ENCODE measurements at places on chromosomes 2 and 18.
A peak's percentile ranks its signal among the peaks of the same experiment; 100 is the strongest.

DNA sequence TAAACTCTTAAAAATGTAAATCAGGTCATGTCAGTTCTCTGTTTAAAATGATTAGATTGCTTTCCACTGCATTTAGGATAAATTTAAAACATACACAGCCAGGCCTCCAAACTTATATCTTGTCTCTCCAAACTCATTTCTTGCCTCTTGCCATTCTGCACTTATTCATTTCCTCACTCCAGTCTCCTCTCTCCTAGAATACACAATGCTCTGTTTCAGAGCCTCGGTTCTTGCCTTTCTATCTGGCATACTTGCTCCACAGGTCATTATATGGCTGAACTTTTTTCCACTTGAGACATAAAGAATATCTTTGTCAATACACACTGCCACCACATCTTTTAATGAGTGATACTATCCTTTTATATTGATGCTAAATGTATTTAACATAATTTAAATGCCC is 10.5 kb upstream of the UGP2 start:
- DNase-seq = no peak

GRCh38 chr2:223649554-223650533 is 47.7 kb upstream of the SCG2 start:
- no peak for DNase-seq

- DNase-seq = peak; percentile 2
These were observed 387.8 kb downstream of the ZNF521 start for GRCh38 chr18:24964216-24964615.

GRCh38 chr2:215812966-215813365 is 200.4 kb downstream of the MREG start:
- DNase-seq = no peak

DNA sequence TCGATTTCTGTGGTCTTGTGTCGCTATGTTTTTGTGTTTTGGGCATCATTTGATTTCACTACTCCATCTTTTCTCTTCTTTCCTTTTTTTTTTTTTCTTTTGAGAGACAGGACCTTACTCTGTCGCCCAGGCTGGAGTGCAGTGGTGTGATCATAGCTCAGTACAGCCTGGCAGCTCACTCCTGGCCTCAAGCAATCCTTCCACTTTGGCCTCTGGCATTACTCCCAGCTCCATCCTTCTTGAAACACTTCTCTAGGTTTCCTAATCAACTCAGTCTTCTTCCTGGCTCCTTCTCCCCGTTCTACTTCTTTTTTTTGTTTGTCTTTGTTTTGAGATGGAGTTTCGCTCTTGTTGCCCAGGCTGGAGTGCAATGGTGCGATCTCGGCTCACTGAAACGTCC is 26.5 kb downstream of the TCF23 start:
- no peak for DNase-seq

DNA sequence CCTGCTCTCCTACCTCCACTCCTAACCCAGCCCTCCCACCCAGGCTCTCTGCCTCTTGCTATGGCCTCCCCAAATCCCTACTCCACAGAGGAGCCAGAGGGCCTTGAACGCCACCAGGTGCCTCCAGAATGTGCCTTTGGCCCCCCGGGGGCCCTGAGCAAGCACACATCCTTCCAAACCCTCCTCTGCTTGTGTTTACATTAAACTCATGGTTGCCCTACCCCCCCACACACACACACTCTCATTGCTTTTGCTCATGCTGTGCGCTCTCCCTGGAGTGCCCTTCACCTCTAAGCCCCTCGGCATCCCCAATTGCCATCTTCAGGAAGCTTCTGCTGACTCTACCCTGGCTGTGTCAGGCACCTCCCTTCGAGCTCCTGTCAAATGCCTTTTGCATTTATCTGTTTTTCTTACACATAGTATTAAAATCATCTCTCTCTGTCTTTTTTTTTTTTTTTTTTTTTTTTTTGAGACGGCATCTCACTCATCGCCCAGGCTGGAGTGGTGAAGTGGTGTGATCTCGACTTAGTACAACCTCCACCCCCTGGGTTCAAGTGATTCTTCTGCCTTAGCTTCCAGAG is 16.3 kb upstream of the TET3 start:
- DNase-seq = no peak

DNA sequence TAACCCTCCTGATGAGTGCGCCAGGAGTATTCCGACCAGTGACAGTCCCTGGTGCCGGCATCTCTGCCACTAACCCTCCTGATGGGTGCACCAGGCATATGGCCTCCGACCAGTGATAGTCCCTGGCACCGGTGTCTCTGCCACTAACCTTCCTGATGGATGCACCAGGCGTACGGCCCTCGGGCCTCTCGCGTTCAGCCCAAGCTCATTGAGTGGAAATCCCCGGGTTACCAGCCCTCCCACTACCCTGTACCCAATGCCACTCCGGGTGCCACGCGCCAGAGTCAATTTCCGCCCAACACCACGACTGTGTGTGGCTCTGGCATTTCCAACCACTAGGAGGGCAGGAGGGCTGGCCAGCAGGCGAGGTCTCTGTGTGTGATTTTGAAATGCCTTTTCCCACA is 11.7 kb upstream of the GPC1 start:
- no peak for DNase-seq

DNA sequence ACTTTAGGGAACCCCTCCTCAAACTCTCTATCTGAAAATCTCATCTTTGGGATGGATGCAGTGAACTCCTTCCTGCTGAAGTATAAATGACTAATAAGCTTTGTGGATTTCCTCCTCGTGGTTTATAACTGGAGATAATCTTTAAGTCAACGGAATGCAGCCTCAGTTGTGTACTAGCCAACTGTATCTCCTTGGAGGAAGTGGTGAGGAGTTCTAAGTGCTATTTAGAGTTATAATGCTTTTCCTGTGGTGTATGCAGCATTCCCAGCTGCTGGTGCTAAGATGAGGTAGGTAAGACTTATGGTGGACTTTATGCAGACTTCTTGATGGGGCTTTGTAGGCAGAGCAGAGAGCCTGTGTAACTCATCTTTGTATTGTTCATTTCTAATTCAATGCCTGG is 90.9 kb downstream of the LYPD6B start:
- DNase-seq = no peak

GRCh38 chr18:55406451-55406991 is 181.5 kb downstream of the TCF4 start:
- no peak for DNase-seq

GRCh38 chr2:97359861-97360584 is 229.7 kb downstream of the ANKRD36B start:
- no peak for DNase-seq

- DNase-seq = no peak
These were observed 17.1 kb downstream of the ZFP36L2 start for GRCh38 chr2:43209204-43209717.

DNA sequence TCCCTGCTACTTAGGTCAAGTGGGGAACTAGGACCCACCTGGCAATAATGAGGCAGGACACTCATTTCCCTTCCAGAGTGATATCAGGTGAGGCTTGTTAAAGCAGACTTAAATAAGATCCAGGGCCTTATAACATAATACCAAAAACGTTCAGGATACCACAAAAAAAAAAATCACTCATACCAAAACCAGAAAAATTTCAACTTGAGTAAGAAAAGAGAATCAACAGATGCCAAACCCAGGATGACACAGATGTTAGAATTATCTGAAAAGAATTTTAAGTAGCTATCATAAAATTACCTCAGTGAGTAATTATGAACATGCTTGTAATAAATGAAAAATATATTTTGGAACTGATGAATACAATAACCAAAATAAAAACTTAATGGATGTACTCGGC is 255.6 kb upstream of the OSR1 start:
- no peak for DNase-seq

DNA sequence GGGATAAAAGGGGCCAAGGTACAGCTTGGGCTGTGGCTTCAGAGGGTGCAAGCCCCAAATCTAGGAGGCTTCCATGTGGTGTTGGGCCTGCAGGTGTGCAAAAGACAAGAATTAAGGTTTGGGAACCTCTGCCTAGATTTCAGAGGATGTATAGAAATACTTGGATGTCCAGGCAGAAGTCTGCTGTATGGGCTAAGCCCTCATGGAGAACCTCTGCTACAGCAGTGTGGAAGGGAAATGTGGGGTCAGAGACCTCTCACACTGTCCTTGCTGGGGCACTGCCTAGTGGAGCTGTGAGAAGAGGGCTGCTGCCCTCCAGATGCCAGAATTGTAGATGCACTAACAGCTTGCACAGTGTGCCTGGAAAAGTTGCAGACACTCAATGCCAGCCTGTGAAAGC is 880.6 kb upstream of the ID2 start:
- no peak for DNase-seq

- DNase-seq = no peak
These were observed 678.9 kb downstream of the ARHGAP15 start for GRCh38 chr2:143808166-143808565.

GRCh38 chr2:20521682-20522189 is 74.9 kb downstream of the RHOB start:
- no peak for DNase-seq

- no peak for DNase-seq
These were observed 16.9 kb downstream of the PECR start for GRCh38 chr2:216064665-216065064.

DNA sequence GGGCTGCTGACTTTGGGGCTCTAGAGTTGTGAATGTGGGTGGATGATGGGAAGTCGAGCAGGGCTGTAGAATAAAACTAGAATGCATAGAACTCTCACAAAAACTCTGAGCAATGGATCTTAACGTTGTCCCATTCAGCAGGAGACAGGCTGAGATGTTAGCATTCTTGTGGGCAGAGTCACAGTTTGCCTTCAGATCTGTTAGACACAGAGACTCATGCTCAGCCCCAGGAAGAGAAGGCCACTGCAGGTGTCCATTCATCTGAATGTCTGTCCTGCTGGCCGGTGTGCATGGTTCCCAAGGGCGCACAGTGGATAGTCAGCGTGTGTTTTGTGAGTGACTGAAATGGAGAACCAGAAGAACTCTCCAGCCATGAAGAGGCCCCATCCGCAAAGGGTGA is 111.3 kb downstream of the TSN start:
- no peak for DNase-seq

GRCh38 chr18:79470547-79470946 is 74.8 kb downstream of the NFATC1 start:
- DNase-seq = no peak

- no peak for DNase-seq
These were observed 1.7 kb downstream of the SLC1A4 start for GRCh38 chr2:64990876-64991275.

GRCh38 chr2:101435001-101435862 is 39.7 kb downstream of the RFX8 start:
- DNase-seq = no peak

GRCh38 chr18:48543228-48543627 is 4.4 kb downstream of the CTIF start:
- no peak for DNase-seq

DNA sequence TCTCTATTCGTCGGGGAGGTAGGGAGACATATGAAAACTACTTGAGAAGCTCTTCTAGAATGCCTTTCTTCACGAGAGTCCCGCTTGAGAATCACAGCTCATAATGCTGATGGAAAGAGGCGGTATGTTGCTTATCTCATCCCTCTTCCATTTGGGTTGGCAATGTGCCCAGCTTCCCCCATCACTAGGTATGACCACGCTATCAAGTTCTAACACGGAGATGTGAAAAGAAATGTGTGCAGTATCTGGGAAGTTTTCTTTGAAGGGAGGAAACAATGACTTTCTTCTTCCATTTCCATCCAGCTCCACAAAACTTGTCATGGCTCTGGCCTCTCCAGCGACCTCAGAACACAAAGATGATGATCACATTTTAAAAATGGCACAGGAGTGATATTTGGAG is 742.4 kb downstream of the DCDC2C start:
- no peak for DNase-seq

DNA sequence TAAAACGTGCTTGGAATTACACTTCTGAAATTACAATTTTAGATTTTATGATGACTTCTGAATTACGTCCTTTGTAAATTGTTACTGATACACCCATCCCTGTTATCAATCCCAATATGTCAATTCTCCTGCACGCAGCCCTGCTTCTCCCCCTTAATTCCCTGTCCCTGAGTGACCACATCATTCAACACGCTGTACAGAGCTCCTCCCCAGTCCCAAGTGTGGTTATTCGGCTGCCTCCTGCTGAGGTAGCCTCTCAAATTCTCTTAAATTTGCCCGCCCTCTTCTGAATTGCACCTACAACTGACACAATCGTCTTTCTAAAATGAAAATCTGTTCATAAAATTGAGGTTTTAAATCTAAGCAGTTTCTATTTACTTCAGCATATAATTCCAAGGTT is 10.1 kb downstream of the SERPINB8 start:
- DNase-seq = no peak

DNA sequence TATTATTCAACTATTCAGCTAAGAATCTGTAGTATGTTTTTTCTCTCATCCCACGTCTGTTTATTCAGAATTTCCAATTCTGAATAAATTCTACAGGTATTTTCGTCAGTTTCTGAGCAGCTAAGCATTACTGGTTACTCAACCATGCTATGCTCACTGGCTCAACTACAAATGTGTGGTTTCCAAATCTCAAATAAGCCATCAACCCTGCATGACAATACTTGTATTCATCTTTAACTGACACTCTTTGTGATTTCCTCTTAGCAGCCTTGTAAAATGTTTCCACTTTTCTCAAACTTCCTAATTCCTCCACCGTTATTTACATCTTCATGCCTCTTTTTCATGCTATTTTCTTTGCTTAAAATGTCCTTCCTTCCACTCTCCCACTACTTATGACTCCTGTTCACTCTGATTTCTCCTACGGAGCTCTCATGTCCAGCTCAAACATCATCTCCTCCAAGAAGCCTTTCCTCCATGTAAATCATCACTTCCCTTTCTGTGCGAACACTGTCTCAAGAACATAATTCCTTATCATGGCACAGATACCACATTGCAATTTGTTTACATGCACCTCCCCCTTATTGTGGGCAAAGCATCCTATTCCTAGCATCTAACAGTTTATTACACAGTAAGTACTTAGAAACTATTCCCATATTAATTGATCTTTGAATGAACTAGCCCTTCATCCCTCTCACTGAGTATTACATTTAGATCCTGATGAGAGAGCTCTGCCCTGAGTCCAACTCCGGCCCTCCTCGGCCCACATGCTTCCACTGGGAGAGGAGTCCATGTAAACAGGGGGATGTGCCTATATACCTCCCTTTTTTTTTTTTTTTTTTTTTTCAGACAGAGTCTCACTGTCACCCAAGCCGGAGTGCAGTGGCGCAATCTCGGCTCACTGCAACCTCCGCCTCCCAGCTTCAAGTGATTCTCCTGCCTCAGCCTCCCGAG is 10.5 kb downstream of the CCDC88A start:
- DNase-seq = no peak

GRCh38 chr2:68719912-68720311 is 14.7 kb upstream of the ARHGAP25 start:
- DNase-seq = no peak

DNA sequence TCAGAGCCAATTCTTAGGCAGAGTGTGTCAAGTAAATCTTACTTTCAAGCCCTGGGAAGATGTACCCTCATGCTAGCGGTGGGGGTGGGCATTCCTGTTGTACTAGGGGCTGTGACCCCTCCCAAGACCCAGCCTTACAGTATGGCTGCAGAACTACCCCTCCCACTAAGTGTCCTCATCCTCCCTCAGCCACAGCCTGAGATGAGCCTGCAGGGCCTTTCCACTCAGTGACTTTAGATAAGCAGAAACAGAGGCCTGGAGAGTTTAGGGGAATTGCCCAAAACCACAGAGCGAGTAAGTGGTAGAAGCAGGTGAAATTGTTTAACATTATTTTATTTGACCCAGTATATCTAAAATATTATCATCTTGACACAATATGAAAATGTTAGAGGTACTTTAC is 36.6 kb downstream of the TTC32 start:
- DNase-seq = no peak
